Activated CD8-positive, alpha-beta memory T cell treated with anti-CD3 and anti-CD28 coated beads, Interleukin-2, amount 10 ng/mL, durations not matched to agents 7 days and 5 days (primary cell): ENCODE measurements at places on chromosomes 13 and 19. TPM values are rescaled to one million over a fixed set of nuclear protein-coding genes. Genes with fewer than 3 reads are reported as not detected.

Gene GJA3
- total RNA-seq, result 0.75 TPM

- DNase-seq, result no peak
Observed at GRCh38 chr19:37537391-37537947, 30.7 kb downstream of the ZNF793 start.

GRCh38 chr13:81139987-81140386 lies 799.1 kb upstream of the SPRY2 start:
- DNase-seq, result no peak

Gene TMEM205
- total RNA-seq, result 25.1 TPM

DNA sequence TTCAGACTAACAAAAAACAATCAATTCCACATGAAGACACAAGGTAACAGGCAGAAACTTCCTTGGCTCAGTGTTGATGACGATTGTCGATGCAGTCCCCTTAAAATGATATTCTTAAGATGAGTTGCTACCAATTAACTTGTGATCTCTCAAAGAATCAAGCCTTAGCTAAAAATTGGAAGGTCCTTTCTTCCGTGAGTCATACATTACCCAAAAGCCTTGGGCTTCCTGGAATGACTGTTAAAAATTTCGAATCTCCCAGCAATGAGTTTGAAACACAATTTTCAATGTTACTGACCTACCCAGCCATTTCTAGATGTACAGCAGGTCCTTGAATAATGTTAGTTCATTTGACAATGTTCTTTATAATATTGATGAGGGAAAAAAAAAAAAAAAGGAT lies 28.0 kb upstream of the RB1 start:
- no peak for DNase-seq

- peak; percentile 72 for DNase-seq
Observed at GRCh38 chr19:17385878-17386611, 8.0 kb downstream of the CCDC194 start.

DNA sequence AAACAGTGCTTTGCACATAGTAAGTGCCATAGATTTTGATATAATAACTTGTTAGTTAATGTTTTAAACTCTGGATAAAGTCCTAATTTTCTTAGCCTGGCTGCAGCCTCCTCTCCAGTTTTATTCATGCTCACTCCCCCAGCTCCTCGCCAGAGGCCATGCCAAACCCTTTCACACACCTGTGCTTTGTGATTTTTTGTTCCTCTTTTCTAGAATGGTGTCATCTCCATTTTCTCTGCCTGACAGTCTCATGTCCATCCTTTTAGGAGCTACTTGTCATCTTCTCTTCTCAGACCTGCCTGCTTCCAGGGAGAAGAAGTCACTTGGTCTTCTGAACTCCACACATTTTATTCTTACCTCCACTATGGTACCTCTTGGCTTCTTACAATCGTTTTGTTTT lies 55.8 kb upstream of the SPATA13 start:
- no peak for DNase-seq

- DNase-seq, result no peak
Observed at GRCh38 chr13:20360041-20360491, 127.9 kb upstream of the GJB6 start.

DNA sequence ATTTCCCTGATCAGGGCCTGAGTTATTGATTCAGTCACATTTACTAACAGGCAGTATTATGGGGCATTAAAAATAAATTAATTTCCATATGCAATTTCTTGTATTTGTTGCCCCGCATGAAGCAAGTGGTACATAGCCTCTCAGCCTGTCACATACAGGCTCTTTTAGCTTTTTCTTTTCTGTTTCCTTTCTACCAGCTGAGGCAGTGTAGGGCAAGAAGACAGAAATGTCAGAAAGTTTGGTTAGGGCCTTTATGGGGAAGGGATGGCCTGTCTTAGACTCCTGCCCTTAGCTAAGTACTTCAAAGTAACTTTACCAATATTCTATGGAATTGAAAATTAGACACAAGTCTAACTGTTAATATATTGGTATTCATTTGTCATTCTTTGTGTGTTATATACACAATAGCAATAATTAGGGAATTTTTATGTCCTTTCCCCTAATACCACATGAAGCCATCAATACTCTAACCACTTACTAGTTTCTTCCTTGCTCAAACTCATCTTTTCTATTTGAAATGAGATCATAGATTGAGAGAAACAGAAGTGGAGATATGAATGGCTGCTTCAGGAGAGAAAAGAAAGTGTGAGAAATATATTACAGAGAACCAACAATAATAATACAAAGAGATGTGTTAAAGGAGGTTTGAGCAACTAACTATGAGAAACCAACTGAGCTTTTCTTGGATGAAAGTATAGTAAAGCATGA lies 669.6 kb downstream of the PCDH17 start:
- DNase-seq, result no peak

DNA sequence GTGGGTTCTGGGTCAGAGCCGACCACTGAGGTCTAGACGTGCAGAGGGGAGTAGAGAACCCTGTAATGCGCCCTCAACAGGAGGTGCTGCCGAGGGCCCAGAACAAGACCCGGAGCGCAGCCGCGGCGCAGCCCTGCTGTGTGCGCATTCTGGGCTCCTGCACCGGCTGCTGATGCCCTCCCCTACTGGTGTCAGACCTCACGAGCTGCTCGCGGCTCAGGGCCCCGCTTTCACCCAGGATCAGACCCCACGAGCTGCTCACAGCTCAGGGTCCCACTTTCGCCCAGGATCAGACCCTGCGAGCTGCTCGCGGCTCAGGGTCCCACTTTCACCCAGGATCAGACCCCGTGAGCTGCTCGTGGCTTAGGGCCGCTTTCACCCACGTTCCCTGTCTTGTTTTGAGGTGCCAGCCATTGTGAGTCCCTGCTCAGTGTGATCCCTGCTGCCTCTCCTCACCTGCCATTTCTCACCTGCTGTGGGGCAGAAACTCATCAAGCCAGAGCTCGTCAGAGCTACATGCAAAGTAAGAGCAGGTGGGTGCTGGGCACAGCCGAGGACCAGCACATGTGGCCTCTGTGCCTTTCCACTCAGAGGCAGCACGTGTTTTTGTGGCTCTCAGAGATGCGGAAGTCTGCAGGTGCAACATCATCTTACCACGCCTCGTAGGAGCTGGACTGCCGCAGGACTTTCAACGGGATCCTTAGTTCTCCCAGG lies 47.0 kb upstream of the C13orf46 start:
- no peak for DNase-seq

Gene SELENOV
- not detected for total RNA-seq

Gene PSG6
- total RNA-seq, result not detected

- no peak for DNase-seq
Observed at GRCh38 chr19:17415121-17415520, 4.7 kb upstream of the MVB12A start.

DNA sequence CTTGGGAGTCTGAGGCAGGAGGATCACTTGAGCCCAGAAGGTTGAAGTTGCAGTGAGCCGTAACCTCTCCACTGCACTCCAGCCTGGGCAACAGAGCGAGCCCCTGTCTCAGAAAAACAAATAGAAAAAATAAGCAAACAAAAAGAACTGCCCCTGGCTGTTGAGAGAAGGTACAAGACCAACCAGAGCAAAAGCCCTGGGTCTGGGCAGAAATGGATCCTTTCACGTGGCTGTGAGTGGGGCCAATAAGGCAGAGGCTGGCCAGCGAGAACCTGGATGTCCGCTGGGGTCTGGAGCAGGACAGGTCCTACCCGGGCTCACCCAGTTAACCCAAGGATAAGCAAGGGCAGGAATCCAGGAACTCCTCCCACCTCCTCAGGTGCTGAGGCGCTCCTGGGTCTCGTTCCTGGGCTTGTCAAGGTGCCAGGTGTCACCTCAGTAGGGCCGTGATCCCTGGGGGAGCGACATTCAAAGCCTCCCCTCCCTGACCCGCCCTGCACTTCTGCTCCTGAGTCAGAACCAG lies 4.7 kb upstream of the SLC5A5 start:
- DNase-seq, result no peak

DNA sequence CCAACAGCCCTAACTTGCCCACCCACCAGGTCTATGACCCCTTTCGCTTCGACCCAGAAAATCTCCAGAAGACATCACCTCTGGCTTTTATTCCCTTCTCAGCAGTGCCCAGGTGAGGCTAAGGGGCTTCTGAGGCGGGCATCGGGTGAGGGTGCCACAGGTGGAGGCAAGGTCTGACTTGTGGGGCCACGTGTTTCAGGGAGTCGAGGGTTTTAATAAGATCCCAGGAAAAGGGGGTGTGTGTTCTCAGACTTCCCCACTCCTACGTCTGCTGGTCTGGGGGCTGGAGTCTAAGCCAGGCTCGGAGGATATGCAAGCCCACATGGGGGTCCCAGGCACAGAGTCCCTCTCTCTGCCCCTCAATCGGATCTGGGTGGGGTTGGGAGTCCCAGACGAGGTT lies 30.9 kb upstream of the CYP4F8 start:
- no peak for DNase-seq

- DNase-seq, result no peak
Observed at GRCh38 chr19:50992666-50993035, 8.8 kb downstream of the KLK8 start.

- DNase-seq, result no peak
Observed at GRCh38 chr19:17025991-17026658, 485 bp downstream of the CPAMD8 start.

- no peak for DNase-seq
Observed at GRCh38 chr19:15372470-15372869, 7.1 kb downstream of the AKAP8 start.

GRCh38 chr13:50760751-50761150 lies 82.7 kb downstream of the DLEU7 start:
- peak; percentile 42 for DNase-seq
